ENCODE measurements at places on chromosomes 16 and 17. TPM values are rescaled to one million over a fixed set of nuclear protein-coding genes. Genes with fewer than 3 reads are reported as not detected.
A peak's percentile ranks its signal among the peaks of the same experiment; 100 is the strongest.

- no peak for DNase-seq
Measured at GRCh38 chr17:82323514-82324234, 6.3 kb upstream of the CD7 start.

- no peak for DNase-seq
Measured at GRCh38 chr17:55314784-55315491, 50.2 kb downstream of the HLF start.

- DNase-seq = no peak
Measured at GRCh38 chr16:4894276-4895150, 42.4 kb downstream of the PPL start.

DNA sequence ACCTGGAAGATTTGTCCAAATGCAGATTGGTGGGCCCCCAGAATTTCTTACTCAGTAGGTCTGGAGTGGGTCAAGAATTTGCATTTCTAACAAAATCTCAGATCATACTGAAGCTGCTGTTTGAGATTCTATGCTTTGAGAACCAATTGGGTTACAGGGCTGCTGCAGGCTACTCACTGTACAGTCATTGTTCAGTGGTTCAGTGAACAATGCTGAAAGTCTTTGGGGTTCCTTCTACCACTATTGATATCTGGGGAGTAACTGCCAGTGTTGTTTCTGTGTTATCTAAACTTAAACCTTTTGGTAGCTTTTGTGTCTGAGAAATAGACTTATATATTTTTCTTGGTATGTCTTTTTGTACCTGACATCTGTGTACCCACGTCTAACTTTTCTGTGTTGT is 187.5 kb downstream of the TANC2 start:
- no peak for DNase-seq

DNA sequence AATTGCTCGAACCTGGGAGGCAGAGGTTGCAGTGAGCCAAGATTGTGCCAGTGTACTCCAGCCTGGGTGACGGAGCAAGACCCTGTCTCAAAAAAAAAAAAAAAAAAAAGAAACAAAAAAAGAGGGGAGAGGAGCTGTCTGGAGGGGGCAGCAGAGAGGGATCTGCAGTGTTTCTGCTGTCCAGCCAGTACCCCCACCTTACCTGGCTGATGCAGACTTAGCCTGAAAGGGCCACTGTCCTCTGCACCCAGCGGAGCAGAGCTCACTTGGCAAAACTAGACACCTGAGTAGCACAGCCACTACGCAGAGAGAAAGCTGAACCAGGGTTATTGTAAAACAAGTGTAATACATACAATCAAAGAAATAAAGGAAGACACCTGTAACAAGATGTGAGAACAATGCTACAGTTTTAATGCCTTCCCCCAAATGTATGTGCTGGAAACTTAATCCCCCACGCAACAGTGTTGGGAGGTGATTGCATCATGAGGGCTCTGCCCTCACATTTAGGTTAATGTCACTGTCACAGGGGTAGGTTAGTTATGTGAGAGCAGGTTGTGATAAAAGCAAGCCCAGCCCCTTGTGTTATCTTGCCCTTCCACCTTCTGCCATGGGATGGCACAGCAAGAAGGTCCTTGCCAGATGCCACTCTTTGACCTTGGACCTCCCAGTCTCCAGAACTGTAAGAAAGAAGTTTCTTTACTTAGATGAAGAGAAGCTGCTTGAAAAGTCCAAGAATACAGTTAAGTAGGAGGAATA is 211.2 kb downstream of the RPTOR start:
- no peak for DNase-seq

GRCh38 chr16:24721830-24722238 is 7.6 kb upstream of the TNRC6A start:
- no peak for DNase-seq

DNA sequence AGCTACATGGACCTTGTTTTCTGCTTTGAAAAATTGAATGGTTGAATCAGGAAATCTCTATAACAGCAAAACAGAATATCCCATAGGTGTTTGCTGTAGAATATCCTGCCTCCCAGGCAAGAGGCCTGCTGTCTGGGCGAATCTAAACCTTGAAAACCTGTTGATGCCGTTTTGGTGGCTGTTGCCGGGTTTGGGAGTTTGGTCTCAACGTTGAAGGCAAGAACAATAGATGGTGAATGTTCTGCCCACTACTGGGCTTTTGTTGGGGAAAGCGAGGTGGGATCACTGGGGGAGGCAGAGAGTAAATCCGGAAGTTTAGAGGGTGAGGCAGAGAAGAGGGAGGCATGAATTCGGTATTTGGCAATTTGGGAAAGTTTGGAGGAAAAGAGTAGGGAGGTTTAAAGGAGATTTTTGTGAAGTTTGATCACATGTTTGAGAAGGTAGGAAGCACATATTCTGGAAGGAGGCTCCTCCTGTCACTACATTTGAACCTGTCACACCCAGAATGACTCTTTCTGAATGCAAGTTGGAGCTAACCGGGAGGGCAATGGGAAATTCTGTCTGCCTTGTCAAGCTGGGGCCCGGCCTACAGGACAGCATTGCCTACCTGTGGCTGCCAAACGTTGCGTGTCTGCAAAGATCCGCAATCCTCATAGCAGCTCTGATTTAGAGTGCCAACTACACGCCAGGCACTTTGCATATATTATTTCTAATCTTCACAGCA is 46.5 kb downstream of the GPRC5B start:
- no peak for DNase-seq

- DNase-seq = no peak
Measured at GRCh38 chr16:81494434-81494806, 49.8 kb downstream of the CMIP start.

DNA sequence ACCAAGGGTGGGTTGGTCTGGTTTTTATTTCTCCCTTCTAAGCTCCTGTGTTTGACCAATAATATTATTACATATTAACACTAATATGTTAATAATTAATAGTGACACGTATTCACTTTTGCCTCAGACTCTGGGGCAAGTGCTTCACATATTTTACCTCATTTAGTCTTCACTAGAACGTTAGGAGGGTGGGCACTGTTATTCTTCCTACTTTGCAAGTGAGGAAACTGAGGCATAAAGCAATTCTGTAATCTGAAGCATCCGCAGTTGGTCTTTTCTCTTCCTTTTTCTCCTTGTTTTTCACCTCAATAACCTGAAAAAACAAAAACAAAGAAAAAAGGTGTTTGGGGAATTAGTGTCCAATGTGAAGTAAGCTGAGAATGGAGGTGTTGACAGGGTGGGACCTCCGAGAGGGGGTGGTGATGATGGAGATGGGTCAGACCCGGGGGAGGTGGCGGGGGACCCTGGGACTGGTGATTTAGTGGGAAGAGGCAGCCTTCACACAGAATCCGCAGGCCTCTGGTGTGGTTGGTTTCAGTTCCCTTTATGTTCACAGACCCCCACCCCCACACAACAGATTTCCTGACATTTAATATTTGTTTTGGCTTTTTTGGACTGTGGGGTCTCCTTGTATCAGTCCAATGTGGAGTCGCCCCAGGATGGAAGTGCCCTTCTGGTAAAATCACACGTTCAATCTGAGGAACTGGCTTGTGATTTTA is 3.7 kb downstream of the CDH1 start:
- no peak for DNase-seq

GRCh38 chr17:47733047-47733673 is at the start of gene TBX21:
TBX21 (plus strand) TSS chr17:47733236; CDS start chr17:47733455, 219 bp downstream.
- peak; percentile 23 for DNase-seq

GRCh38 chr17:77687921-77688320 is 270.6 kb upstream of the TNRC6C start:
- no peak for DNase-seq

DNA sequence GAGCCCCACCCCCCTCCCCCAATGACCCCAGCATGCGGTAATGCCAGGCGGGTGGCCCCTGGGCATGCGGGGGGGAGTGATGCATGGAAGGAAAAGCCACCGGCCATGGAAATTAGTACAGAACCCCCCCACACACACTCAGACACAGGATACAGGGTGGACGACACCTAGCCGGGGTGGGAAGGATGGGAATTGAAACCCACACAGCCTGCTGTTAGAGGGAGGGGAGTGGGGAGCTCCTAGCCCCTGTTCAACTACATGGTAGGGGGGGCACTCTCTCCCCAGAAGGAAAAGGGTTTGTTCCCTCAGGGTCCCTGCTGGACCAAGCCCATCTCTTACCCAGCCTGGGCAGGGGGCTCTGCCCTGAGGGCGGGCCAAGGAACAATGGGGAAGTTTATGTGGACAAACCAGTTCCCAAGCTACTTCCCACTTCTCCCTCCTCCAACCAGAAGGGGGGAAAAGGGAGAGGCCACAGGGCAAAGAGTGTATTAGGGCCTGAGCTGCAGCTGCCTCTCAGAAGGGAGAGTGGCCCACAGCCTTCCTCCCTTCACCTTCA is 5.2 kb downstream of the TMUB2 start:
- DNase-seq = no peak

GRCh38 chr17:835263-835662 is 53.1 kb downstream of the MRM3 start:
- peak; percentile 97 for DNase-seq

- peak; percentile 53 for DNase-seq
Measured at GRCh38 chr17:45127548-45128300, 4.6 kb downstream of the PLCD3 start.

DNA sequence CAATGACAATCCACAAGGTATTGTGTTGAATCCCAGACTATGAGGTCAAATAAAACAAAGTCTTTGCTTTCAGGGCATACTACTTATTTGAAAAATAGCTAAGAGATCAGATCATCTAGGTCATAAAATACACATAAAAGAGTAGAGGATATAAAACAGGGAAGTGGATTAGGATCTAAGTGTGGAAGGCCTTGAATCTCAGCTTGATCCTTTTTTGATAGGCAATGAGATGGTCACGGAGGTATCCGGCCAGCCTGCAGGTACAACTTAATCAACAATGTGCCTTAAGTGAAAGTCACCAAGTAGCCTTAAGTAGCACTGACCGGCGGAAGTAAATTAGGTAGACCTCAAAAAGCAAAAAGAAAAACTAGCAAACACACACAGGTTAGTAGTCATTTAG is 901.7 kb downstream of the KCNJ2 start:
- no peak for DNase-seq

DNA sequence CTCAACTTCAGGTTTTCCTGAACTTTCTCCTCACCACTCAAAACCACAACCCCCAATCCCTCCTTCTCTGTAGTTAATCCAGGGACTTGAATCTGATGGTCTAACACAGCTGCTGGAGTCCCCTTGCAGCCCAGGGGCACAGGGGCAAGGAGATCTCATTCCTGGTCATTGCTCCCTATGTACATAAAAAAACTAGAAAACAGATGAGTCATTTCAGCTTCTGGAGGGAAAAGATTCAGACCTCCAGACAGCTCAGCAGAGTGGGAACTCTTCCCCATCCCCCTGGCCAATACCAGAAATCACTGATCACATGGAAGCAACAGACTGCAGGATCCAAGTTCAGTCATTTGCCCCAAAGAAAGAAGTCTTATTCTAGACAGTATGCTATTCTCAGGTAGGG is 62.1 kb downstream of the DYNLRB2 start:
- DNase-seq = peak; percentile 11

- peak; percentile 73 for DNase-seq
Measured at GRCh38 chr17:15649861-15650421, 30.4 kb upstream of the FBXW10B start.

DNA sequence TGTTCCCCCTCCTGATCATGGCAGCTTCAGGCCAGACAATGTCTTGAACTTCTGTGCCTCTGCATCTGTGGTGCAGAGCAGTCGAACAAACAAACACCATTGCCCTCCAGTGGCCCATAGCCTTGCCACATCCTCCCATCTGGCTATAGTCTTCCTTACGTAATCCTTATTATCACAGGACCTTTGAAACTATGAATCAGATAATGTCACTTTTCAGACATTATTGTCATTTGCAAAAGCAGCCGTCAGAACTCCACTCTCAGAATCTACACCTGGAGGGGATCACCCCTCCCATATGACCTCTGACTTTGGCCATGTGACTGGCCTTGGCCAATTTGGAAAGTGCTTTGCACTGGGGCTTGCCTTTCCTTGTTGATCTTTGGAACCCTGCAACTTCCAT is 387.3 kb downstream of the MAF start:
- DNase-seq = no peak

The KRTAP1-1 gene
- not detected for total RNA-seq

The IKZF3 gene
- under 0.01 TPM for total RNA-seq

The FOXN1 gene
- total RNA-seq = not detected

The GAST gene
- total RNA-seq = not detected

The ABCC11 gene
- under 0.01 TPM for total RNA-seq

The RUNDC3A gene
- under 0.01 TPM for total RNA-seq

The ZP2 gene
- not detected for total RNA-seq

The PSMB3 gene
- 392 TPM for total RNA-seq

The CD300C gene
- not detected for total RNA-seq

The CCL17 gene
- not detected for total RNA-seq

The KRTAP4-9 gene
- total RNA-seq = not detected
